ENCODE measurements at places on chromosomes 16 and 17.

DNA sequence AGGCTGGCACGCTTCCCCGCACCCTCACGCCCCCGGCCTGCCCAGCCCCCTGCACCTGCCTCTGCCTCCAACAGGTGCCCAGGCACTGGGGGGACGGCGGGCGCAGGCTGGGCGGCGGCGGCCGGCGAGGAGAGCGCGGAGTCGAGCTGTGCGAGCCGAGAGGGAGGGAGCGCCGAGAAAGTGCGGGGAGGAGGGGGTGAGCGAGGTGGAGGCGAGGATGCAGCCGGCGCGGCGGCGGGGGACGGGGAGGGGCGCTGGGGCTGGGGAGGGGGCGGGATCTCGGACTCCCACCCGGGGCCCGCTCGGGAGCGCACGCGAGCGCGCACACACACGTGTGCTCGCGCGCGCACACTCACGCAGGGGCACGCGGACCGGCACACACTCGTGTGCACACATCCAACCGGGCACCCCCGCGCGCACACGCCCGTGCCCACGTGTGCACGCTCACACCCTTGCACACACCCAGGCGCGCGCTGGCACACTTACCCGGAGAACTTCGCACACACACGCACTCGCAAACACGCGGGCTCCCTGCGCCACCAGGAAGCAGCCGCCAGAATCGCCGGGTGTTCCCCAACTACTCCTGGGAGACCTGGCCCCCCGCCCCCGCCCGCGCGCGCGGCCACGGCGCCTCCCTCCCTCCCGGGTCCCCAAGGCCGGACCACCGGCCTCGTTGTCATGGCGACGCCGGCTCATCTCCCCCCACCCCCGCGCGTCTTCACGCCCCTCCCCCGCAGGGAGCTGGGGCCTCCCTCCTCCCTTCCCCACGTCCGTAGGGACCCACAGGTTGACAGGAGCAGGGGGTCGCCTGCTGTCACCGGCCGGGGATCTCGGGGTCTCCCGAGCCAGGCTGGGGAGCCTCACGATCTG is at the start of gene DOC2A:
TSS of gene DOC2A (minus strand) at position 184 of the 870 bp plus-strand sequence. CDS start 805 bp downstream, outside the sequence.
- peak; percentile 30 for DNase-seq

DNA sequence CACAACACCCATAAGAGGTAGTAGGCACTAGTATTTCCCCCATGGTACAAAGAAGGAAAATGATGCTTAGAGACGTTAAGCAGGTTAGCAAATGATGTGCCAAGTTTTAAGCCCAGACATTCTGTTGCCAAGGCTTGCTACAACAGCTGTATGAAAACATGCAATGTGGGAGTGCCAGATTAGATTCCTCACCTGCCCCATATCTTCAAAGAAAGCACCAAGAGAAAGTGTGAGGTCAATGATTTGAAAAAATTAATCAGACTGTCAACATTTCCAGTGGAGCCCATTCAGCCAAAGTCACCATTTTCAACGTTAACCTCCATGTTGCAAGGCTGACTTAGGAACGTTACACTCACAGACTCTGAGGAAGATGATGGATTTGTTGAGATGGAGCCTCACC is 61.5 kb downstream of the PCTP start:
- no peak for DNase-seq

- no peak for DNase-seq
These were observed at the start of gene KRT10 for GRCh38 chr17:40822132-40822812. TSS of gene KRT10 (minus strand) at chr17:40822614. CDS start at chr17:40822585, 29 bp downstream.

DNA sequence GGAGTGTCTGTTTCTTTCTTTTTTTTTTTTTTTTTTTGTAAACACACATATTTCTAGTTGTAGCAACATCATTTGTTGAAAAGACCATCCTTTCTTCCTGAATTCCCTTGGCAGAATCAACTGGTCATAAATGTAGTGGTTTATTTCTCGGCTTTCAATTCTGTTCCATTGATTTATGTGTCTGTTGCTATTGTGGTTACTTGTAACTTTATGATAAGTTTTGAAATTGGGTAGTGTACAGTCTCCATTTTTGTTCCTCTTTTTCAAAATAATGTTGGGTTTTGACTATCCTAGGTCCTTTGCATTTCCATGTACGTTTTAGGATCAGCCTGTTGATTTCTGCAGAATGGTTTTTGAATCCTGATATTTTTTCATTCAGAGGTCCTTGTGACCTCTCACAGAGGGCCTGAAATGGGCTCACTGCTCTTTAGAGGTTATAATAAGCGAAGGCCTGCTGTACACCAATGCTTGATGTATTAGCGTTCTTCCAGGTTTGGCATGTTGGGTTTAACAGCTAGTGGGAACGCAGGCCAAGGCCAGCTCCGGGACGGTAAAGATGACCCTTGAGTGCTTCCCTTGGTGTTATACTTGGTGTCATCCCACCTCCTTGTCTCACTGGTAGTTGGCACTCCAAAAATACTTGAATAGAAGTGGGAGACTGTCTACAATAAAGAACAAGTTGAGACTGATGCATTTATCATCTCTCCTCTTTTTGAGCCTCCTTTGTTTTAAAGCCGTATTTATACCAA is 43.8 kb downstream of the ZNRF1 start:
- no peak for DNase-seq

- no peak for DNase-seq
These were observed 4.2 kb upstream of the CRK start for GRCh38 chr17:1460233-1460632.

- no peak for DNase-seq
These were observed 5.8 kb upstream of the FASN start for GRCh38 chr17:82103553-82104451.

DNA sequence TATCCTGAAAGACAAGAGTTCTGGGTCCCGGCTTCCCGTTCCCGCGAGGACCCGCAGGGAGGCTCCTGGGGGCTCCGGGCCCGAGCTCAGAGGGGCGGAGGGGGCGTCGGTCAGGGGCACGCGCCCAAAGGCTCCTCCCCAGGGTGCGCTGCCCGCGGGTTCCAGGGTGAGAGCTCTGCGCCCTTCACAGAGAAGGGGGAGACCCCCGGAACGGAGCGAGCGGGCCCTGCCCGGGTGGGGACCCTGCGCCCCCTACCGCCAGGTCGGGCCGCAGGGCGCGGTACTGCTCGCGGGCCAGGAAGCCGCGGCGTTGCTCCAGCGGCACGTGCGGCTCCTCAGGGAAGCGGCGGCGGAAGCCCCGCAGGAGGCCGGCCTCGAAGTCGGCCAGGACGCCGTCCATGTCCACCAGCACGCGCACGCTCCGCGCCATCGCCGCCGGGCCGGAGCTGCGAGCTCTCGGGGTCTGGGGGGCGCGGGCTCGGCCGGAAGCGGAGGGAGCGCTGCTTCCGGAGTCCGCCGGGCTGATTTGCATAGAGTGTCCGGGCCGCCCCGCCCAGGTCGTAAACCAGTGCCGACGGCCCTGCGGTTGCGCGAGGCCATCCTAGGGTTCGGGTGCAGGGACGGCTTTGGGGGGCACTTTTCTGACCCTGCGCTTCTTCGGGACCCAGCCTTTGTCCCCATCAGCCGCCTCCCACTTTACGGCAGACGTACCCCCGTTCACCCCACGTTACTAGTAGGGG is at the start of gene NT5C:
TSS of gene NT5C (minus strand) at position 465 of the 740 bp plus-strand sequence. CDS start at position 430, 35 bp downstream.
- DNase-seq = peak; percentile 61

GRCh38 chr16:19689342-19689741 is 28.7 kb downstream of the KNOP1 start:
- no peak for DNase-seq

DNA sequence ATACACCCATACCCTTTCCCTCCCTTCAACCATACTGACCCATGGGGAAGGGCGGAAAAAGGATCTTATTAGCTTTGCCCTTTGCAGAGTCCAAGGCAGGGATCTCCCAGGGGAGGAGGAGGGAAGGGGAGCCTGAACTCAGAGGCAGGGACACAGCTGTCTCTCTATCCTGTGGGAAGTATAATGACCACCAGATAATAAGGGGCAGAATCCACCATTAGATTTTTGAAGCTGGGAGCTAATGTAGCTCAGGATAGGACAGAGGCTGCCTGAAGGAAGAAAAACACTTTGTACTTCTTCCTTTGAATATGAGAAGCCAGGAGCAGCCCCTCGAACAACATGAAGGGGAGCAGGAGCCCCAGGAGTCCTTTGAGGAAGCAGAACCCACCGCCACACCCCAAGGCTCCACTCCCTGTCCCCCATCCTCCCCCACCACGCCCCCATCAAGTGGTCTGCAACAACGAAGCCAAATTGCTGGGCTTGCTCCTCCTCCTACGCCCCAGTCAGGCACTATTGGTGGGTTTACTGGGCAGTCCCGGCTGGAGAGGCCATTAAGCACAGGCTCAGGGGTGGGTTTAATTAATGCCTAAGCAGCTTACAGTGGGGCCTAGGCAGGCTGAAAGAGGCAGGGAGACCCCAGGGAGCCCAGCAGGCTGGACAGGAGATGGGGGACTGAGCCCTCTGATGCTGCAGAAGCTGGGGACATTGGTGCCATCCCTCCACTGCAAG is 5.3 kb downstream of the MPP2 start:
- DNase-seq = no peak

DNA sequence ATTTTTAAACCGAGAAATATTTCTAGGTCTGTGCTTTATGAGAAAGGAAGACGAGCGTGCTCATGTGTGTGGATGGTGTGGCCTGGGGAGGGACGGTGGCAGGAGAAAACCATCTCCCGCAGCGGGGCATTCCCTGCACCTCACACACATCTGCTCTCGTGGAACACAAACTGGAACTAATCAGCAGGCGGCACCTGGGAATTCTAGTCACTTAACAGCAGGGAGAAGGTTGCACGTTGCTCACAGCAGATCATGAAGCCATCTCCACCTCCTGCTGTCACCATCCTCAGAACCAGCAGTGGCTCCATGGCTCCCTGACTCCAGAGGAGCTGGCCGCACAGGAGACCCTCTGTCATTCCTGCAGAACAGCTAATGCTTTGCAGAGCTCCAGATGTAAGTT is 35.2 kb downstream of the ADCY9 start:
- no peak for DNase-seq

DNA sequence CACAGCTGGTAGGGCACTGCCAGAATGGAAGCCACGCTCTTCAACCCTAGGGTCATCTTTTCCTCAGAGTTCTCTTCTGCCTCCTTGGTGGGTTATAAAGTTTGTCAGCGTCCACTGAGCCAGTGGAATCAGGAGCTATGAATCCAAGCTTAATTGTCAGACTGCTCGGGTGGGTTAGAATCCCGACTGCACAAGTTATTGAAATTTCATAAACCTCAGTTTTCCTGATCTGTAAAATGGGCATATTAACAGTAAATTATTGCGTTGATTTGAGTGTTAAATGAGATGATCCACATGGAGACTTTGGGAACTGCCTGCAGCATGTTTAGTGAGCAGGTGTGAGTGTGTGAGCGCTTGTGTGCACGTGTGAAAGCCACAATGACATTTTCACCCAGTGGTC is 400.5 kb upstream of the CDH11 start:
- DNase-seq = no peak

GRCh38 chr17:6162216-6162615 is 92.0 kb downstream of the WSCD1 start:
- DNase-seq = no peak

DNA sequence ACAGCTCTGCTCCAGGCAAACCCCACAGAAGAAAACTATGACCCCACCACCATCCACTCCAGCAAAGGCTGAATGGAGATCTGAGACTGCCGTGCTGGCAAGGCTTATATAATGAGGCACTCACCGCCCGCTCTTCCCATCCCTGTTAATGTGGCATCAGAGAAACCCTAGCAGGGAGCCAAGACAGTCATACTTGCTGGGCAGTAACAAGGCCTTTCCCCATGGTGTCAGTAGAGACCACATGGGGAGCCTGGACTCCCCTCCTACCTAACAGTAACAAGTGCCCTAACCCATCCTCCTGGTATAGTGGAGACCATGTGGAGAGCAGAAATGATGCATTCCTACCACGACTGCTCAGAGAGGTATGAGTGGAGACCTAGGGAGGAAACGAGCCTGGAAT is 235.2 kb downstream of the C16orf78 start:
- DNase-seq = no peak

- no peak for DNase-seq
These were observed 265.1 kb downstream of the NTN1 start for GRCh38 chr17:9286434-9286833.

DNA sequence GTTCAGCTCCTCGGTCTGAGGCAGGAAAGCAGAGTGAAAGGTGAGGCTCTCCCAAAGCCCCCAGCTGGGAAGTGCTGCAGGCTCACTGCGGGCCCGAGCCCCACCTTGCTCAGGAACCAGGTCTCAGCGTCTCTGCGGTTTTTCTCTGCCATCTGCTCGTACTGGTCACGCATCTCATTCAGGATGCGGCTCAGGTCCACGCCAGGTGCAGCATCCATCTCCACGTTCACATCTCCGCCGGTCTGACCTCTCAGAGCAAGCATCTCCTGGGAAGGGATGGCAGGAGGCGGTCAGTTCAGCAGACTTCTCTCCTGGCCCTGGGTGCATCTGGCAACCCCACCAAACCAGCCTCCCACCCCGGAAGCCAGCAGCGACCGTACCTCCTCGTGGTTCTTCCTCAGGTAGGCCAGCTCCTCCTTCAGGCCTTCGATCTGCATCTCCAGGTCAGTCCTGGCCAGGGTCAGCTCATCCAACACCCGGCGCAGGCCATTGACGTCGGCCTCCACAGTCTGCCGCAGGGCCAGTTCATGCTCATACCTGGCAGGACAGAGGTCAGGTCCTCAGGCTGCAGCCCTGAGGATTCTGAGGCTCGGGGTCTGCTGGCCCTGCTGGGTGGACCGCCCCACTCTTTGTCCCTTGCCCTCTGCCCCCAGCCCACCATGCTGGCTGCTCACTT is 1.5 kb downstream of the KRT16 start:
- DNase-seq = no peak

DNA sequence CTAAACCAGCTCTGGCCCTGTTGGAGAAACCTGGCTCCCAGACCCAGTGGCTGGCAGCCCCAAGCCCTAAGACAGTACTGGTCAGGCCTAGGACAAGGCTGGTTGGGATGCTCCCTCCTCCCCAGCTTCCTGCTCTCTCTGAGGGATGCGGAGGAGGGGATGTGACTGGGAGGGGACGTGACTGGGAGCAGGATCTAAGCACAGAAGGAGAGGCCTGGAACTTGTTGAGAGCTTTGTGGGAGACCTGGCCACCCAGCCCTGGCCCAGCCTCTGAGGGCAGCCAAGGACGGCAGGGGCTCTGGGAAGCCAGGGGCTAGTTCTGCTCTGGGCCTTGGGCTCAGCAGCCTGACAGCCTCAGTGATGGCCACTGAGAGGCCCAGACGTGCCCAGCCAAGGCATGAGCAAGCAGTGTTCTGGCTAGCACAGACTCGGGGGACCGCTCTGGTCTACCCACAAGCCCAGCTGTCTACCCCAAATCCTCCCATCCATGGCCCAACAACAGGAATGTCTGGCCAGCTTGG is 22.8 kb downstream of the ATP6V0D1 start:
- no peak for DNase-seq

- DNase-seq = no peak
These were observed 493 bp upstream of the PDE6G start for GRCh38 chr17:81656835-81657234.

DNA sequence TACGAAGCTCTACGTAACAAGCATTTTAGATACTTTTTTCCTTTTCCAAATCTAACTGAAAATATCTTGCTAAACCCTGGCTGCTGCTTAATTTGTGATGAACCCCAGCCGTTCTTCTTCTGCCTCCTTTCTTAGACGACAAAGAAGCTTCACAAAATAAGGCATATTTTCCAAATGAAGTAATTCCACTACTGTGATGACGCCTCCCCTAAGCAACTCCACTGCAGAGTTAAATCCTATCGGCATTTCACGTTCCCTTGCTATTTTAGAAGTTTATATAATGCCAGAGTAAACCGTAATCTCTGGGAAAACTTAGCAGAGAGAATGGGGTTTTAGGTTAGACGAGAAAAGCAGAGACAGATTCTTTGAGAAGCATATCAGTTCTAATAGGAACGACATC is 683.1 kb upstream of the SALL1 start:
- no peak for DNase-seq

- no peak for DNase-seq
These were observed 862 bp downstream of the CLEC16A start for GRCh38 chr16:10945065-10945787.

- DNase-seq = no peak
These were observed 6.3 kb downstream of the TTYH2 start for GRCh38 chr17:74219576-74220133.

GRCh38 chr17:72693151-72693878 is 399.2 kb downstream of the SLC39A11 start:
- DNase-seq = no peak

Data from CD4-positive, alpha-beta T cell treated with Interleukin-12 subunit alpha and Interleukin-12 subunit beta, for 1 hour (primary cell).